ENCODE measurements at places on chromosomes 5 and 9. TPM values are rescaled to one million over a fixed set of nuclear protein-coding genes. Genes with fewer than 3 reads are reported as not detected.

DNA sequence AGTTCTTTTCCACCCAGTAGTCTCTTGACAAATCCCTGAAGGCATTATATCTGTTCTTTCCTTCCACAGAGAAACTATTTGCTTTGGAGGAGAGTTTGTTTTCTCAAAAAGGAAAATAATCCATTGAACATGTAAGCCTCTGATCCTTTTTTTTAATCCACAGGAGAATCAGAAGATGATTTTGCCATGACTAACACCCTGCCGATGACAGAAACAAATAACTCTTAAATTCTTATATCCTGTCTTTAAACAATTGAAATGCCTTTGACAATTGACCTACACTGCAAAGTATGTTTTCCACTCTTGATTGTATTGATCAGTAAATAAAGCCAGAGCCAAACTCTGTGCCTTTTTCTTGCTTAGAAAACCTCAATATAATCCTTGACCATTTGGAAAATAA lies 666.4 kb upstream of the CTNND2 start:
- H3K27ac ChIP-seq = no peak overlapping the region
- H3K4me3 ChIP-seq = no peak overlapping the region

DNAJA1 gene
- total RNA-seq = 106 TPM

PDZD2 gene
- 66.1 TPM for total RNA-seq

DNA sequence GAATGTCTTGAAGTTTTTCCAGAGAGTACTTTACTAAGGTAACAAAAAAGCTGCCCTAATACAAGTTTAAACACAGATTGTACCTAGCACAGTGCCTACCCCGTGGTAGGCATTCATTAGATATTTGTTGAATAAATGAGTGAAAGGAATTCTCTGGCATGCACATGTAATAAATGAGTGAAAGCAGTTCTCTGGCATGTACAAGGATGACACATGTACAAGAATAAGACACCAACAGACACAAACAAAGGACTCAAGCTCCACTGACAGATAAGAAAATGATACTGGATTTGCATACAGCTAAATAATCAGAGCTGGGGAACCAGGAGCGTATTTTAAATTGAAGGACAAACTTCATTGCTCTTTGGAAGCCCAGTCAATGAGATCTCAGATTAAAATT lies 535.8 kb downstream of the EFNA5 start:
- no peaks in the 10 kb centered on the region for H3K4me1 ChIP-seq
- H3K27ac ChIP-seq = no peak overlapping the region
- H3K36me3 ChIP-seq = no peaks in the 10 kb centered on the region
- no peaks in the 10 kb centered on the region for H3K27me3 ChIP-seq

TMC1 gene
- total RNA-seq = not detected

OGN gene
- total RNA-seq = 5.4 TPM

PCDHB16 gene
- total RNA-seq = 2.1 TPM

SEC16A gene
- total RNA-seq = 72.1 TPM

GRCh38 chr5:142548739-142549275 lies 137.1 kb downstream of the FGF1 start:
- no peaks in the 10 kb centered on the region for H3K27me3 ChIP-seq
- no peaks in the 10 kb centered on the region for H3K36me3 ChIP-seq
- peaks cover 21% of the 10 kb centered on the region for H3K4me1 ChIP-seq
- no peak overlapping the region for H3K27ac ChIP-seq

TAS2R1 gene
- not detected for total RNA-seq

DNA sequence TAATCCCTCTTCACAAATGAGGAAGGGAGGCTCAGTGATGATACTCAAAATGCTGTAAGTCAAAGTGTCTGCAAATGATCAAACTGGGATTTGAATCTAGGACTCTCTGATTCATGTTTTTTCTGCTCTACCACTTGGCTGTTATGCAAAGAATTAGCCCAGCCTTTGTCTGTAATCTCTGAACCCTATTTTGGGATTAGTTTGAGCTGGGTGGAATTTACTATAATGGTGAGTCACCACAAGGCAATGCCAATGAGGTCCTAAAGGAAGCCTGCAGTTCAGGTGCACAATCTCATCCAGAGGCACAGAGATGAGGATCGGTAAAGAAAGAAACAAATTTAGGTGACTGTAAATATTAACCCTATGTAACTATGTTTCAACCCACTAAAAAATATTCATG lies 29.2 kb downstream of the RFK start:
- H3K27ac ChIP-seq = no peak overlapping the region
- H3K27me3 ChIP-seq = no peaks in the 10 kb centered on the region
- no peaks in the 10 kb centered on the region for H3K36me3 ChIP-seq
- H3K4me3 ChIP-seq = no peak overlapping the region

RAB3C gene
- total RNA-seq = 0.98 TPM

DNA sequence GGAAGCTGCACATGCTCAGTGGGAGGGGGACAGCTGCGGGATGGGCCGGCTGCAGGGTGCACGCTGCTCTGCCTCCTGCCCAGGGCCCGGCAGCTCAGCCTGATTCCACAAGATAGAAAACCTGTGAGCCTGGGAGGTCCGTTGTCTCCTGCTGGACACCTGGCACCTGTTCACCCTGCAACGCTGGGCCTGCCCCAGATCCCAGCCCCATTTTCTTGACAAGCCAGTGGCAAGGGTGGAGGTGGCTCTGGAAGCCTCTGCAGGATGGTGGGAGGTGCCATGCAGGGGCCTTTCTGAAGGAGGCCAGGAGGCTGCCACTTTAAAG lies 68.1 kb upstream of the RNF130 start:
- DNase-seq = no peak
- no peak overlapping the region for H3K27ac ChIP-seq
- H3K36me3 ChIP-seq = no peaks in the 10 kb centered on the region
- no peak overlapping the region for H3K4me3 ChIP-seq
- no peaks in the 10 kb centered on the region for H3K4me1 ChIP-seq
- no peaks in the 10 kb centered on the region for H3K27me3 ChIP-seq

TMOD1 gene
- 9.8 TPM for total RNA-seq

ECSCR gene
- 37.7 TPM for total RNA-seq

DNA sequence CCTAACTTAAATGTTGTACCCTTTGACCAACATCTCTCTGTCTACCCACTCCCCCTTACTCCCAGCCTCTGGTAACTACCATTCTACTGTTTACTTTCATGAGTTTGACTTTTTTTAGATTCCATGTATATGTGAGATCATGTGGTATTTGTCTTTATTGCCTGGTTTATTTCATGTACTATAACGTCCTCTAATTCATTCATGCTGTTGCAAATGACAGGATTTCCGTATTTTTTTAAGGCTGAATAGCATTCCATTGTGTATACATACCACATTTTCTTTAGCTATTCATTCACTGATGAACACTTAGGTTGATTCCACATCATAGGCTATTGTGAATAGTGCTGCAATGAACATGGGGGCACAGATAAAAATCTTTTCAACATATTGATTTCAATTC lies 11.8 kb upstream of the NDUFB6 start:
- H3K36me3 ChIP-seq = no peaks in the 10 kb centered on the region
- H3K27ac ChIP-seq = no peak overlapping the region
- no peaks in the 10 kb centered on the region for H3K27me3 ChIP-seq
- no peak overlapping the region for H3K4me3 ChIP-seq

DNA sequence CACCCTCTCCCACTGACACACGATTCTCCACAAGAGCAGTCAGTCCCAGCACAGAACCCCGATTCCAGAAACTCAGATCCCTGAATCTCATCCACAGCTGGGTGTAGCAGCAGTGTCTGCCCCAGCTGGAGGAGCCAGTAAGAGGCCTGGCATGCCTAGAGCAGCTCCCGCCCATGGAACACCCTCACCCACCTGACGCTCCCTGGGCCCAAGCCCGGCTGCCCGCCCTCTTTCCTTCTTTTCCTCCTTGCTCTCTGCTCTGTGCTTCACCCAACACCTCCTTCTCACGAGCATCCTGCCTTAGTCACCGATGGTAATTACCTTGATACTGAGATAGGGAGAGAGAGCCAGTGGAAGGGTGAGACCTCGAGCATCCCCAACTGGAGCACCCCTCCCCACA lies 8.7 kb downstream of the PCDH1 start:
- no peak overlapping the region for H3K27ac ChIP-seq
- no peak overlapping the region for H3K4me3 ChIP-seq
- no peak for DNase-seq
- peaks cover 34% of the 10 kb centered on the region for H3K36me3 ChIP-seq

- peak overlapping the region; percentile 70 for H3K27ac ChIP-seq
- H3K27me3 ChIP-seq = no peaks in the 10 kb centered on the region
- H3K36me3 ChIP-seq = no peaks in the 10 kb centered on the region
- peaks cover 75% of the 10 kb centered on the region for H3K4me1 ChIP-seq
- DNase-seq = no peak
Measured at GRCh38 chr5:132464156-132464939, 26.2 kb downstream of the IRF1 start.

Data from upper lobe of left lung (tissue), 6 donors.